Stimulated activated CD8-positive, alpha-beta memory T cell treated with anti-CD3 and anti-CD28 coated beads, Interleukin-4, amount 100 ng/mL, for 24 hours (primary cell): ENCODE measurements at places on chromosomes 16 and 17.

DNA sequence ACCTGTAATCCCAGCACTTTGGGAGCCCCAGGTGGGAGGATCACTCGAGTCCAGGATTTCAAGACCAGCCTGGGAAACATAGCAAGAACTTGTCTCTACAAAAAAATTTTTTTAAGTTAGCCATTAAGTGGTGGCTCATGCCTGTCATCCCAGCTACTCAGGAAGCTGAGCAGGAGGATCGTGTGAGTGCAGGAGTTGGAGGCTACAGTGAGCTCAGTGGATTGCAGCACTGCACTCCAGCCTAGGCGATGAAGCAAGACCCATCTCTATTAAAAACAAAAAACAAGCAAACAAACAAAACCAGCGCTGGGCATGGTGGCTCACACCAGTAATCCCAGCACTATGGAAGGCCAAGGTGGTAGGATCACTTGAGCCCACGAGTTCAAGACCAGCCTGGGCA lies 38.0 kb downstream of the HEATR3 start:
- no peak for DNase-seq

- no peak for DNase-seq
These were observed 1164.7 kb upstream of the CDH8 start for GRCh38 chr16:63200940-63201339.

DNA sequence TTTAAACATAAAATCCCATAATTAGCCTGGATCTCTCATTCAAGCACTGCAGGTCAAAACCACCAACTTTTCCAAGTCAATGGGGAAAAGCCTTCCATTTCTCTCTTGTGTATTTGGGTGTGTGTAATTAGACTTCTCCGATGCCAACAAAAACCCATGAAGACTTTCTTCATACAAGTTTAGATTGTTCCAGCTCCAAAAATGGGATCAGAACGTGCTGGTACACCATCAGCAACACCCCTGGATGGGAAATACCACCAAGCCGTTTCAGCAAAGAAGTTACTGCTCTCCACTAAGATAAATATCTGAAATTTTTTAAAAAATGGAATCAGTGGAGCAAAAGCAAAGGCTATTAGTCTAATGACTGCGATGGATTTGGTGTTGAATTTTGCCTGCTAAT lies 837.3 kb upstream of the SOX9 start:
- no peak for DNase-seq

GRCh38 chr16:73864868-73865267 lies 431.7 kb upstream of the PSMD7 start:
- DNase-seq, result no peak

DNA sequence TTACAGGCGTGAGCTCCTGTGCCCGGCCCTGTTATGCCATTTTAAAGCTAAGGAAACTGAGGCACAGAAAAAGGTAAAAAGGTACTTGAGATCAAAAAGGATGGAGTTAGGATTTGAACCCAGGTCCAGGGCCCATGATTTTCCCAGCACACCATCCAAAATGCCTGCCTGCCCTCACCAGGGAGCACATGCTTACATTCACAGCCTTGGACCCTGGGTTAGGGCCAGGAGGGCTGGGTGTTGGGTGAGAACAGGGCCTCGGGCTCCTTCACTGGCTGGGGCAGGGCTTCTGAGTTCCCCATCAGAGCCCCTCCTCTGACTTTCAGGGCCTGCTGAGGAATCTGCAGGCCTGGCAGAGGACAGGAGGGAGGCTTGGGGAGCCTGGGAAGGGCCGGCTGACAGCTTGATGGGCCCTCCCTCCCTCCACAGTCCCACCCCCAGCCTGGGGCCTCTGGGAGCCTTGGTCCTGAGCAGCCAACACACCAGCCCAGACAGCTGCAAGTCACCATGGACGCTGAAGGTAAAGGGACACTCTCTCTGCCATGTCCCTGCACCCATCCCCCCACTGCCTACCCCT lies at the start of gene QPRT:
QPRT (plus strand) TSS at position 490 of the 577 bp plus-strand sequence; CDS start at position 508, 18 bp downstream.
- no peak for DNase-seq
